ENCODE measurements at places on chromosomes 5 and 9.

DNA sequence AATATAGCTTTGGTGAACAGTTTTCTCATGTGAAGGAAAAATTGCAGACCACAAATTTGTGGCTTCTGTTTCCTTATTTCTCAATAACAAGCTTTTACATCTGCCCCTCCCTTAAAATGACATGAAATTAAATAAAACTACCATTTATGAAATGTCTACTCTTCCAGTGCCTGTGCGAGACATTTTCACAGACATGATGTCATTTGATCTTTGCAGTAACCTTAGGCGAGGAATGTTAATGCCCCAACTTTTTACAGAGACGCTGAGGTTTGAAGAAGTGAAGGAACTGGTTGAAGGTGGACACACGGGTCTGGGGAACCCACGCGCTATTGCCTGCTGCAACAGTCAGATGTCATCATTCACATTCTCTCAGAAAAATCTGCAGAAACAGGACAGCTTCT is 61.5 kb downstream of the OSTF1 start:
- DNase-seq: no peak

- no peak for DNase-seq
Measured at GRCh38 chr5:168860503-168860902, 281.3 kb upstream of the PANK3 start.

- no peak for DNase-seq
Measured at GRCh38 chr5:72849546-72849945, 33.1 kb downstream of the TNPO1 start.

GRCh38 chr9:129595903-129596540 is 24.9 kb downstream of the C9orf50 start:
- DNase-seq: no peak

DNA sequence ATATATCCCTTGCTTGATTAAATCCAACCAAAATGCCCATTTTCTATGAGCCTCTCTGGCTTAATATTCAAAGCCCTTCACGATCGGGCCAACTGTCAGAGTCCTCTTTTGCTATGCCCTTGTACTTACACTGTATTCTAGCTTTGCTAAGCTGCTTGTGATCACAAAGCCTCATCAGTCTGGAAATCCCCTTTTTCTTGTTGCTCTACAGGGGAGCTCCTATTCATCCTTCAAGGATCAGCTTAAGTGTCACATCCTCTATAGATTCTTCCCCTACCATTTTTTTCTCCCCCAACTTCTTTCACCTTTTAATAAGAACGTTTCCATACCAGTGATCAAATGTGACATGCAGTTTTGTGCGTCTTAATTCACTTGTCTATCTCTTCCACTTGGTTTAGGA is 450.4 kb upstream of the CHD1 start:
- no peak for DNase-seq
